ENCODE measurements at places on chromosomes 13 and 19.
A peak's percentile ranks its signal among the peaks of the same experiment; 100 is the strongest.

DNA sequence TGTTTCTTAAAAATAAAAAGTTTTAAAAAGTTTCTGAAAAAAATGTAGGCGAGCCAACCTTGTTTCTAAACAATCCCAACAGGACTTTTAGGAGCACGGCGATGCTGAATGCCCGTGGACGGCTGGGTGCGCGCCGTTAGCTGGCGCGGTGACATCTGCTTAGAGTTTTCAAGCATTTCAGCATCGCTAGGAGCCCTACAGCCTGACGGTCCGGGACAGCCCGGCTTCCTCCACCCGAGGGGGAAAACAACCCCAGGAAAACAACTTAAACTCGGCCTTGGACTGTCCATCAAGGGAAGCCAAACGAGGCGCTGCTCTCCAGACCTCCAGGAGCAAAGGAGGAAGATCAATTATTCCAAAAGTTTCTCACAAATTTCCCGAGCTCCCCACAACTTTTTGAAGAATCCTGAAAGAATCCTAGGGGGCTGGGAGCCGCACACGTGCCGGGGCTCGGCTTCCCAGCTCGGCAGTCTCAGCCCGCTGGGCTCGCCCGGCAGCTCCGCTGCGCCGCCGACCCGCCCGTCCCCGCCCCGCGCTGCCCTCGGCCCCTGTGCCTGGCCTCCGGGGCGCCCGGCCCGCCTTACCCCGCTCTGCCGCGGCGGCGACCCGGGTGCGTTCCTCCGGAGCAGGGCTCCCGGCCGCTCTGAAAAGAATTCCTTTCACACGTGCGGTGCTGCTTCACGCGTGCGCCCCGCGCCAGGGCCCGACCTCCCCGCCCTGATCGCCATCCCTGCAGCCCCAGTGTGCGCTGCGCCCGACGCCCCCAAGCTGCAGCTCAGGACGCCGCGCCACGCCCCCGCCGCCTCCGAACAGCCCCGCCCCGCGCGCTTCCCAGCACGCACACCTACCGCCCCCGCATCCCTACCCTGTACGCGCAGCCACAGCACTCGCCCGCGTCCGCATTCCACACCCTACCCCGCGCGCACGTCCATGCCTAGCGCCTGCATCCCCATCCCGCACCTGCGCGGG lies at the start of gene GJA3:
Gene GJA3, minus strand, starts transcription at position 747 of the 969 bp plus-strand sequence. CDS start 17,764 bp downstream, outside the sequence.
- no peak for DNase-seq

DNA sequence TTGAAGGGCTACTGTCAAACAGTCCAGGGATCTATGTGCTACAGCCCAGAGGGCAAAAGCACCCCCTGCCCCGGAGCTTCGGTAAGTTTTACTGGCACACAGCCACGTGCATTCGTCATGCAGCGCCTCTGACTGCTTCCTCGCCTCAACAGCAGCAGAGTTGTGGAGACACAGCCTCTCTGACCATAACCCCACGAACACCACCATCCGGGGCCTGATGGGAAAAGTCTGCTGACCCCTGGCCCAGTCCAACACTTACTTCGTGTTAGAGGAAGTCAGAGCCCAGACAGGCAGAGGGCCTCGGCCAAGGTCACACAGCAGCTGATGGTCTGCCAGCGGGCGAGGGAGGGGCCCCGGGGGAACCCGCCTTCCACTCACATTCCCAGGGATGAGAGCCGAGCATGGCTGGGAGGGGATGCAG lies 5.1 kb downstream of the CBARP start:
- no peak for DNase-seq

DNA sequence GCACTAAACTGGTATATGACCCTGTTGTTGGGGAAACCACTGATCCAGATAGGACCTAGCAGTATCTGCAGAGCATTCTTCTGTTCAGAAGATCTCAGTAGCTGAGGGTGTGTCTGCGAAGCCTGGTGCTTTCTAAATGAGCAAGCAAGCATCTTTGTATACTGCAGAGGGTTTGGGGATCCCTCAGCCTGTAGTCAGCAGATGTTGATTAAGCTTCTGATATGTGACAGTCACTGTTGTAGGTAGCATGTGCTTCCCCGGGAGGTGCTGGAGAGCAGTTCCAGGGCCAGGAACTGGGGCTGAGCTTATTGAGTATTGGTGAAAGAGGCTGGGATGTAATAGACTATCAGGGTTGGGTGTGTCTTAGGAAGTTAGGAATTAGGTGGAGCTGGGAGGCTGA lies 1.5 kb downstream of the SCAF1 start:
- no peak for DNase-seq

- DNase-seq = peak; percentile 92
These were observed at the start of gene SLITRK5 for GRCh38 chr13:87671031-87671752. TSS of gene SLITRK5 (plus strand) at chr13:87671371. CDS start at chr13:87675389, 4,018 bp downstream.

DNA sequence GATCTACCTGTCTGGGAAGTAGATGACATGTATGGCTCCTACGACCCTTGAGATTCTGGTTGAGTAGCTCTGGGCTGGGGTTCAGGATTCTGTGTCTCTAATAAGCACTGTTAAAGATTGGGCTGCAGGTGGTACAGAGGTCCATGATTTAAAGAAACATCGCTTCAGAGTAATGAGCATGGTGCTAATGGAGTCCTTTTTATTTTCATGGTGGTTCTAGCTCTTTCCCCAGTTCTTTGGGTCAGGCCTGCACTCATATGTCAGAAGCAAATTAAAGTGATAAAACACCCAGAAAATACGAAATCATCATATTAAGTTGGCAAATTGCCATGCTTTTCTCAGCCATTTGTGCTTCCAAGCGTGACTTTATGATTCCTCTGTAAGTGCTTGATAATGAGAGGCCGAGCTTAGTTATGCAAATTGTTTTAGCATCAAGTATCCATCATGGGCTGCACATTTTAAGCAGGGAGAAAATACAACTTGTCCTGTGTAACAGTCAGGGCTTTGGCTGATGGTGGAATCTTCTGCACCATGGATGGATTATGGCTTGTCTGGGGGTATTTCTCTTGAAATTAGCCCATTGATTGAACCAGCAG lies 45.1 kb downstream of the MTUS2 start:
- no peak for DNase-seq

GRCh38 chr19:16218851-16219250 lies 21.1 kb downstream of the AP1M1 start:
- no peak for DNase-seq

- DNase-seq = no peak
These were observed 1.1 kb downstream of the SULT2A1 start for GRCh38 chr19:47885067-47885463.

GRCh38 chr19:44303320-44303719 lies 1.5 kb downstream of the ZNF235 start:
- DNase-seq = no peak

DNA sequence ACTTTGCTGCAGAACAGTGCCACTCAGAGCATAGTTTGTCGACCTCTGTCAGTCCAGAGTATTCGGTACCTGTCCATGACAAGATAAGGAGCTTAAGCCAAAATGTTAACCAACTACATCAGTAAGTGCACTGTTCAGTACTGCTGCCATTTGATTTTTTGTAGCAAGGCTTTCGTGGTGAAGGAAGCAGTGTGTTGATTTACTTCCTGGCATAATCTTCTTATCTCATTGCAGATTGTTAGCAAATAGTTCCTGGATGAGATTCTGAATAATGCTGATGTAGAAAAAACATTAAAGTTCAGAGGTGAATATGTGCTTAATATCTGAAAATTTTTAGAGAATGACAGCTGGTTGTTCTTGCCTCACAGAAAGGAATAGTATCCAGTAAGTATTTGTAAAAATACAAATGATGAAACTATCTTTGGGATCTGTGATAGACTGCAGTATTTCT lies 85.7 kb downstream of the LRRC63 start:
- no peak for DNase-seq

GRCh38 chr19:4061683-4062418 lies 4.8 kb downstream of the ZBTB7A start:
- DNase-seq = no peak

DNA sequence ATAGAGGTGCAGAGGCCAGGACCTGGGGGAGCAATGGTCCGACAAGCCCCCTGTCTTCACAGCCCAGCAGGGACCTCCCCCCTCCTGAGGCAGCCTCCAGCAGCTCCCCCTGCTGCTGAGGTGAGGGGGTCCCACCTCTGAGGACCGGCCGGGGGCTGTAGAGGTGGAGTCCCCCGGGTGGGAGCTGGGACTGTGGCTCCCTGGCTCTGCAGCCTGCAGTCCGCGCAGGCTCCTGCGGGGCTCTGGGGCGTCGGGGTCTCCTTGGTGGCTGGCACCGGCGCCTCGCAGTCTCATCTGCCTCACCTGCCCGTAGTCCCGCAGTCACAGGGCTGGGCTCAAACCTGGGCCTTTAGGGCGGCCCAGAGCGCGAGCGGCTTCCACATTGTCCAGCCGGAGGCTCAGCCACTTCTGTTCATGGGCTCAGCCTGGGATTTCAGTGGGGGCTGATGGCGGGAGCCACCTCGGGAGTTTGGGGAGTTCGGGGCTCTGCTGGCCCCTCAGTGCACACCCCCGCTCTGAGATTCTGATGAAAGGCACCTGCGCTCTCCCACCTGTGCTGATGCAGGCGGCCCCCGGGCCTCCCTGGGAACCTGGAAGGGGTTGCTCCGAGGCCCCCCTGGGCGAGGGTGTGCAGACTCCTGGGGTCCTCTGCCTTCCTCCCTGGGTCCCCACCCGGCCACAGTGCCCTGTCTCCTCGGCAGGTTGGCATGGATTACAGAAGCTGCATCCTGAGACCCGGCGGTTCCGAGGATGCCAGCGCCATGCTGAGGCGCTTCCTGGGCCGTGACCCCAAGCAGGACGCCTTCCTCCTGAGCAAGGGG lies 7.0 kb upstream of the ZNF554 start:
- no peak for DNase-seq

- no peak for DNase-seq
These were observed 4.0 kb downstream of the LGALS4 start for GRCh38 chr19:38808741-38809140.

DNA sequence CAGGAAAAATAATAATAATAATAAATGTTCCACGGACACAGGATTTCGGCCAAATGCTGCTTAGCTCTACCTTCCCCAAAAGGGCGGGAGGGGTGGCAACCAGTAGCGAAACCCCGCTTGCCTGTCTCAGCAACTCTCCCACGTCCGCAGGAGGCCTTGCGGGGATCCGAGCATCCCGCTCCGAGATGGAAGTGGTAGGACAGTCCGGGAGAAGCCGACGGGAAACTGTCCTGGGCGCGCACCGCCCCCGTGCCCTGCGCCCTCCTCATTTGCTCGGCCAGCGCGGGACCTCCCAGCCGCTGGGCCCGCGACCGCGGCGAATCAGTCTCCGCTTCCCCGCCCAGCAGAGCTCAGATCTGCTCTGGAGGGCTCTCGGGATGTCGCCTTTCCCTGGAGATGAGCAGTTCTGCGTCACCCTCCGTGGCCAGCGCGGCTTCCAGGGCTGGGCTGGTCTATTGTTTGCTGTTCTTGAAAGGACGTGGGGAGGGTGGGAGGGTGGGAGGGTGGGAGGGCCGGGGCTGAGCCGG lies 48.9 kb upstream of the PABPC3 start:
- no peak for DNase-seq

- DNase-seq = no peak
These were observed 47.4 kb upstream of the KATNAL1 start for GRCh38 chr13:30354493-30355383.

GRCh38 chr19:55442372-55442961 lies 633 bp downstream of the SHISA7 start:
- DNase-seq = no peak

- DNase-seq = no peak
These were observed 132.7 kb upstream of the KL start for GRCh38 chr13:32883474-32883873.

- DNase-seq = no peak
These were observed 175.7 kb upstream of the UBL3 start for GRCh38 chr13:30026093-30026492.

DNA sequence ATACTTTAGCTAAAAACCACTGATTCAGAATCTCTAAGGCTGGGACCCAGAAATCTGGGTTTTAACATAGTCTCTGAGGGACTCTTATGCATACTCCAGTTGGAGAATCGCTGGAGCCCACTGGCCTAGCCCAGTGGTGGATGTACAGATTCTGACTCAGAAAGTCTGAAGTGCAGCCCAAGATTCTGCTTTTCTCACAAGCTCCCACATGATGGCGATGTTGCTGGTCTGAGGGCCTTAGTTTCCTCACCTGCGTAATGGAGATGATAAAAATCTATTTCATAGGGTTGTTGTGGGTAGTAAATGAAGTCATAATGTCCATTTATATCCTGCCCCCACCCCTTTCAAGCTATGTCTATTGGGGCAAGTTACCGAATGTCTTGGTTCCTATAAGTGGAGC lies 7.7 kb upstream of the CDADC1 start:
- DNase-seq = peak; percentile 78

GRCh38 chr13:101567841-101568240 lies 115.4 kb downstream of the ITGBL1 start:
- no peak for DNase-seq

- DNase-seq = no peak
These were observed 21.3 kb upstream of the ZBTB7A start for GRCh38 chr19:4087787-4088679.

- DNase-seq = no peak
These were observed 43.7 kb downstream of the FRY start for GRCh38 chr13:32075170-32075851.

DNA sequence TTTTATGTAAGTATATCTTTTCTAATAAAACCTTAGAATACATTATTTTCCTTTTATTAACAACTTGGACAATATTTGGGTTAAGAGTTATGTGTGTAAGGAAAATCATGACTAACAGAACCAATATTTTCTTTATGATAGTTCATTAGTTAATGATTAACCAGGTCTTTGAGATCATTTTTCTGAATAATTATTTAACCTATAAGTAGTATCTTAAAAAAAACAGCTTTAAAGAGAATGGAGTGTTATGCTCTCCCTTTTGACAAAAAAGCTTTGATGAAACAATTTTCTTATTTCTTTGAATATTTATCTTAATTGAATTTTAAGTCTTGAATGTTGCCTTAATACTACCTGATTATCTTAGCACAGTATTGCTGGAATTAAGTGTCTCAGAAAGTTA lies 3.8 kb downstream of the SLAIN1 start:
- no peak for DNase-seq

DNA sequence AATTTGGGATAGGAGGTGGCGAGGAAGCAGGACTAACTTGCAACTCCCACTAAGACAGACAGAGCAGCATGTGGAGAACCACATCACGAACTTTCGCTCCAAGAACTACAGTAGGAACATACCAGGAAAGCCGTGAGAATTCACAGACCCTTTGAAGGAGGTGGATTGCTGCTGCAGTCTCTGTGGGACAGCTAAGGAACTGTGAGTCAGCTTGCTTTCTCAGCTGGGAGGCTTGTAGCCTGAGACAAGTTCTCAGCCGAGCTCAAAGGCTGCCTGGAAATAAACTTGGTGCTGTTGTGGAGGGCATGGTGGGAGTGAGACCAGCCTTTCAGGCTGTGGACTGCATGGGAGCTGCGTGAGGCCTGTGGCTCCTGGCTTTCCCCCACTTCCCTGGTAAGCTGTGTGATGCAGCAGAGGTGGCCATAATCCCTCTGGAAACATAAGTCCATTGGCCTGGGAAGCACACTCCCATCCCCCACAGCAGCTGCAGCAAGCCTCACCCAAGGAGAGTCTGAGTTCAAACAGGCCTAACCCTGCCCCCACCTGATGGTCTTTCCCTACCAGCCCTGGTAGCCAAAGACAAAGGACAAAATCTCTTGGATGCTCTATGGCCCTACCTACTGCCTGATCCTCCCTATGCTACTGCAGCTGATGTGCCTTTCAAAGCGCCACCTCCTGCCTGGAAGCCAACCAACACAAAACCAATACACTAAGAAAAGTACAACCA lies 441.1 kb upstream of the HTR2A start:
- DNase-seq = no peak
